ENCODE measurements at places on chromosomes 5 and 9.

DNA sequence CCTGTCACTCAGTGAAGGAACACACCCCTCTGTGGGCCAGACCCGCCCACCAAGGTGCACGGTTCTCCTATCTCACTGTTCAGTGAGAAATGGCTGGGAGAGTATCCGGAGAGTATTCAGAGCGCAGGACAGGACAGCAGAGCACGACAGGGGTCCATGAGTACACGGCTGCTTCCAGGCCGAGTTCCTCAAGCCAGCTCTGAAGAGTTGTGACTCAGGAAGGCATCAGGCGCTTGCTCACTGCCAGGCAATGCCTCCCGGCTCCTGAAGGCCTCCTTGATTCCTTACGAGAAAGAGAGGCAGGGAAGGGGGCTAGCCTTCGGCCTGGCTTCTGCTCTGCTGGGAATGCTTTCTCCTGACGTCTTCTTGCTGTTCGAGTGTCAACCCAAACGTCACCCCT lies 132.1 kb upstream of the PPP1R26 start:
- no peak for DNase-seq

GRCh38 chr9:129322022-129322621 lies 144.1 kb upstream of the IER5L start:
- DNase-seq = no peak

DNA sequence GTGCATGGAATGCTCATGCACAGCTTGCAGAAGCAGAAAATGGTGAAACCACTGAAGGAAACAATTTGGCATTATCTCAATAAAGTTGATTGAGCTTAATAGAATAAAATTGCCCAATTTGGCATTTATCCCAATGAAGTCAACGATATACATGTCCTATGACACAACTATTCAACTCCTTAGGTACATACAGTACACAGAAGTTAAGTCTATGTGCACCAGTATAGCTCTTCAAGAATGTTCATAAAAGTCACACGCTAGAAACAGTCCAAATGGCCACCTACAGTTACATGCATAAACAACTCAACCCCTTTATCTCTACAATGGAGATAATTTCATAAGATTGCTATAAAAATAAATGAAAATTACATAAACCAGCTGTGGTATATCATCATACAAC lies 184.5 kb downstream of the DENND1A start:
- no peak for DNase-seq

DNA sequence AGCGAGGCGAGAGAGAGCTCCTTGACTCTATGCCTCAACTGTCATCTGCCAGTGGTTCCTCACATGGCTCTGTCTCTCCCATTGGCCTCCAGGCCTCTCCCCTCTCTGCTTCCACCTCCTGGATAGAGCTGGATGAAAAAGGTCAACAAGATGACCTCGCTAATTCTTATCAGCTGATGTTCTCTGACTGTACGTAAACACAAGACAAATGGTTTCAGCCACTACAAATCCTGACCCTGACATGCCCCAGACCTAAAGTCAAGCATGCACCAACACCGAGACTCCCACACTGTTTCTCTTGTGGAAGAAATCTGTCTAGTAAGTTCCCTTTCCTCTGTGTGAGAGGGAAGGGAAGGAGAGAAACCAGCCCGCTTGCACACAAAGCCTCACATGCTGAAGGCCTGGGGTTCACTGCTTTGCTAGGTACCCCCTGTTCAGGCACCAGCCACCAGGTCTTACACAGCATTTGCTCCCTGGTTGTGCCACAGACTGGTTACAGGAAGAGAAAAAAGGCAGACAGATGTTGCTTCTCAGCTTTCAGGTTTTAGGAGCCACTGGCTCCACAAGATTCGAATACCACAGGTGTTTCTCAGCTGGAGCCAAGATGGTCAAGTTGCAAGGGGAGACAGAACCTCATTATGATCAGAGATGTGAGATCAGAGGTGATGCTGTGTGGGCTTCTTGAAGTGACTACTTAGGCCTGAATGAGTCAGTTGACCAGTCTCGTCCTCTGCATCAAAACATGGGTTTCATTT lies 592.5 kb downstream of the CCDC171 start:
- no peak for DNase-seq

- DNase-seq = no peak
These were observed 59.7 kb downstream of the OSMR start for GRCh38 chr5:38905516-38905915.

Data from HAP-1 (cell line).